Mammary epithelial cell (primary cell): ENCODE measurements at places on chromosomes 5 and 9. TPM values are rescaled to one million over a fixed set of nuclear protein-coding genes. Genes with fewer than 3 reads are reported as not detected.

SUSD3 gene
- not detected in 2 replicates for total RNA-seq

SLC1A3 gene
- total RNA-seq, result 24.2 TPM

AKNA gene
- 4.5 TPM for total RNA-seq

ADAMTS6 gene
- total RNA-seq, result 47.5 and 67.4 TPM in 2 replicates

SLC1A1 gene
- total RNA-seq, result 0.43 and 1.1 TPM in 2 replicates

CACNA1B gene
- total RNA-seq, result under 0.01 TPM

TMEM174 gene
- total RNA-seq, result not detected

PCDHGA12 gene
- 2.0 and 3.2 TPM in 2 replicates for total RNA-seq

C9orf153 gene
- total RNA-seq, result not detected in 2 replicates

SEMA6A gene
- 0.43 and 1.2 TPM in 2 replicates for total RNA-seq

CCNO gene
- 8.8 and 9.9 TPM in 2 replicates for total RNA-seq

GNA14 gene
- total RNA-seq, result 0.17 TPM

INSL4 gene
- total RNA-seq, result not detected in 2 replicates

SLC46A2 gene
- total RNA-seq, result not detected

PPP3R2 gene
- total RNA-seq, result not detected in 2 replicates

CDK9 gene
- total RNA-seq, result 71.6 and 80.7 TPM in 2 replicates
